Right lung (tissue), 10 donors: ENCODE measurements at places on chromosomes 6 and 20. TPM values are rescaled to one million over a fixed set of nuclear protein-coding genes. Genes with fewer than 3 reads are reported as not detected.

DNA sequence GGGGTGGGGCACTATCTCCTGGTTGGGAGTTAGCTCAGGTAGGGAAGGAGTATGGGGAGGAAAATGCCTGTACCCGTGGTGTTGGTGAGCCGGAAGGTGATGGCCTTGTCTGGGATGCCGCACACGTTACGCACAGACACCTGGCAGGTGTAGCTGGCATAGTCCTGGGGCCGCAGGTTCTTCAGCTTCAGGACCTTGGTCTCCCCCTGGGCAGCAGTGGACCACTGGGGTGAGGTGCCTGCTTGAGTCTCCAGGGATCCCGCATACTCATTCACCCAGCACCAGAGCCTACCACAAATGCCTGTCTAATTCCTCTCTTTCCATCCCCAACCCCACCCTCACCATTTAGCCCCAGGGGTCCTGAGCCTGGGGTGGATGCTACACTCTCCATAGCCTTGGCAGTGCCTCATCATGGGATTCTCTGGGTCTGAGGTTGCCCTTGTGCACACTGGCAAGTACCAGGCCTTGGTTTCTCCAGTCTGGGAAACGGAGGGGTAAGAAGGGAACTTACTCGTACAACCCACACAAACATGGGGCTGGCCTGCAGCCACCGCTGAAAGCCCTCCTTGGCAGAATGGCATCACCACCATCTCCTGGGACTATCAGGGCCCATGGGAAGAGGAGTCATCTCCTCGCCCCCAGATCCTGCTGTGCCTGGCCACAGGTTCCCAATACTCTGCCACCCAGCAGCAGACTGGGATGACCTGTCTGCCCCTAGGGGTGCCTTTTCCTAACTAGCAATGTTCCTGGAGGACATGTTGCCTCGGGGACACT lies 42.8 kb downstream of the MDGA1 start:
- DNase-seq = no peak

DNA sequence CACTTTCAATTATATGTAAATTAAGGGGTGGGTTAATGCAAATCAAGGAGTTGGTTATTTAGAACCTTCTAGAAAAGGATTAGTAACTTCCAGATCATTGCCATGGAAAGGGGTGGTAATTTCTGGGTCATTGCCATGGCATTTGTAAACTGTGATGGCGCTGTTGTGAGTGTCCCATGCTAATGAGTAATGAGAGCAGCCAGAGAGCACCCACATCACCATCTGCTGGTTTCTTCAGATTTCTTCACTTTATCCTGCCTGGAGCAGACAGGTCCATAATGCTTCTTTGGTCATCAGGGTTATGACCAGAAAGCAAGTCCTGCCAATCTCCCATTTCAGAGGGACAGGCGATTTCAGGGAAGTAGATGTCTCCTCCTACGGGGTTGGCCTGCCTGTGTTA lies 311.3 kb upstream of the CNR1 start:
- DNase-seq = no peak

GRCh38 chr6:159427771-159428170 lies 258.6 kb downstream of the FNDC1 start:
- no peak for DNase-seq

GRCh38 chr6:170281331-170282292 lies 9.3 kb downstream of the DLL1 start:
- DNase-seq = no peak

DNA sequence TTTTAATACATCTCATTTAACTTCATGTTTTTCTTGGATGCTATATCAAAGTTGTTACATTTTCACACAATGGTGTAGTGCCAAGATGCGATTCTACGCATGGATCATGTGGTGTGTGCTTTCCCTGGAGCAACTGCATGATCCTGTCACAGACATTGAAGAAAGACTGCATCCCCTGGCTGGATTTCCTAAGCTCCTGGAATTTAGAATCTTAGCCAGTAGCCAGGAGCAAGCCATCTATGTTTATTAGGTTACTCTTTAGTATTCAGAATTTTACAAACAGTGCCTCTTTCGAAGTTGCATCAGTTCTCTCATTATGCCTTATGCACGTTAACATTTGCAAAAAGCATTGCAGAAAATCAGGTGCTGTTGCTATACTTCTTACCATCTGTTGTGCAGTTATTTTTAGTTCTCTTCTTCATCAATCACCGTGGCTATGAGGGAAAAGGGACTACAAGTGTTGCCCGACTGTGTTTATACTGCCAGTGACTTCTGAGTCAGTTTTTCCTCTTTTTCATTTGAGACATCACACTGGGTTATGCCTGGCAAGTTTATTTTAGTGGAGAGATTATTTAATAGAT lies 584.2 kb downstream of the BCKDHB start:
- no peak for DNase-seq

PRDM13 gene
- polyA plus RNA-seq = not detected

GRCh38 chr6:18400831-18401446 lies 13.8 kb downstream of the RNF144B start:
- DNase-seq = no peak

- no peak for DNase-seq
Observed at GRCh38 chr6:77010931-77011542, 452.3 kb downstream of the HTR1B start.

DNA sequence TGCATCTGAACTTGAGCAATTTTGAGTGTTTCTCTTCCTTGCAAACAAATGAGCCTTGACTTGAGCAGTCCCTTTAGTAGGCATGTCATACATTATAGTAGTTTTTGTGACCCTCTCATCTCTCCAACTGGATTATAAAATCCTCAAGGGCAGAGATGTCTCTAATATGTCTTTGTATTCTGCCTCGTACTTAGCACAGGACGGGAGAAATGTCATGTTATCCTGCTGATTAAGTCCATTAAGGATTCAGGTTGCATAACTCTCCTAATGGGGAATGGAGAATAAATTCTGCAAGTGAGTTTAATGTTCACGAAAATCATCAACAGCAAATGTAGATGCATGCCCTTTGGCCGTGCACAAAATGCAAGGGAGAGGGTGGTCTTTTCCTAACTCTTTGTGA lies 942.9 kb downstream of the KIF16B start:
- no peak for DNase-seq

ASF1A gene
- polyA plus RNA-seq = 47.5 TPM

DNA sequence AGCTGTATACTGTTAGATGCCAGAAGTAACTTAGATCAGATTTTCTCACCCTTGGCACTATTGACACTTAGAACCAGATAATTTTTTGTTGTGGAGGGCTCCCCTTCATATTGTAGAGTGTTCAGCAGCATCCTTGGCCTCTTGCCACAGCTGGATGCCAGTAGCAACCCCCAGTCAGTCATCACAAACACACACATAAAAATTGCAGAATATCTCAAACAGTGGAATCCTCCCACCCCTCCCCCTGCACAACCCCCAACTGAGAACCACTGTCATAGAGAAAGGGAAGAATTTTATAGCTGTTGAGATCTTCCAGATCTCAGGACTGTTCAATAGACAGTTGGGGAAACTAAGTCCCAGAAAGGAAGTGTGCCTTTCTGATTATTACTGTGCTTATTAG lies 81.2 kb upstream of the VSTM2L start:
- no peak for DNase-seq

SLC35D3 gene
- polyA plus RNA-seq = 2.3 TPM

DNA sequence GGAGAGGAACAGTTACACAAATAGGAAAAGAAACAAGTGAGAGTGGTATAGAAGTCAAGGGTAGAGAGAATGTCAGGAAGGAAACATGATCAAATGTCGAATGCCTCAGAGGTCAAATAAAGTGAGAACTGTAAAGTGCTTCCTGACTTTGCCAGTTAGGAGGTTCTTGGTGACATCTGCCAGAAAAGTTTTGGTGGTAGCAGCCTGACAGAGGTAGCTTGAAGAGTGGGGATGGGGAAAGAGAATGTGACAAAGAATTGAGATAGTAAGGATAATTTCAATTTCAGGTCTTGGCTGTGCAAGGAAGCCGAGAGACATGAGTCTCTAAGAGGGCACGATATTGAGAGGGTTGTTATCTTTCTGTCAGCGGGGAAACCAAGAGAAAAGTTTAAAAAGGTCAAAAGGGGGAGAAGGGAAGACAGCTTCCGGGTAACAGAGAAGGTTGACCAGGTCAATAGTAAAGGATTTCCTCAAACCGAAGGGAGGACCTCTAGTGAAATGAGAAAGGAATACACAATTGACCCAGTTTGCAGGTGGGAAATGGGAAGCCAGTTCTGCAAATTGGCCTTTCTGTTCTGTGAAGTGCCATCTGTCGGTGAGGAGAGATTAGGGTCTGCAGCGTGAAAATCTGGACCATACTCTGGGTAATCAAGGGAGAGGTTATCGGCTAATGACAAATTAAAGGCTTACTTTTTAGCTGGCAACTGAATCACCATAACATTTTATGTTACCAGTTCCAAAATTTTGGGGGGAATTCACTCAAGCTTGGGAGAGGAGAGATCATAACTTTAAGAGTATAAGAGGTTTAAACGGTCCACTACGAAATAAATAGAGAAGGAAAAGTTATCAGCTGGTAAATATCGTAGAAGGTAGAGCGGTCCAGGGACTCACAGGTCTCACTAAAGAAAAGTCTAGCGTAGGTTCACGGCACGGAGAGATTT lies 973 bp upstream of the BRD2 start:
- DNase-seq = no peak
